NCI-H2081 treated with DMSO at 0.1 percent for 48 hours (cell line): ENCODE measurements at places on chromosomes 1 and 21.

GRCh38 chr1:87226341-87226760, 102.3 kb upstream of the LMO4 start:
- no peak for DNase-seq

DNA sequence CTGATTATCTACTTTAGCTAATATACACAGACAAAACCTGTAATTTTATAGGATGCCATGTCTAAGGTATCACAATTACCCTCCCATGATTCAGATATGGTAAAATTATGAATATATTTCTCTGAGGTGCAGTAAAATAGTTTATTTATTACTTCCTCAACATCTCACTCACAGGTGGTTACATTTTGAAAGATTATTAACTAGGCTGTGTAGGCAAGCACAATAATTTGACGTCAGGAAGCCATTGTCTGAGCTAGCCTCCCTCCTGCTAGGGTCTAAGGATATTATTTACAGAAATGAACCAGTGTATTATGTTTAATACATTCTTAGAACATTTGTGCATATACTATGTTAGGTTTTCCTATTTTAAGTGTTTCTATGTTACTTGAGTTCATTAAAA, 69.9 kb upstream of the ADGRL2 start:
- no peak for DNase-seq

GRCh38 chr1:182246783-182247182, 144.8 kb downstream of the GLUL start:
- no peak for DNase-seq

- no peak for DNase-seq
Observed at GRCh38 chr1:239126884-239127283, 259.5 kb upstream of the CHRM3 start.

- DNase-seq: no peak
Observed at GRCh38 chr1:54207287-54207686, 7.3 kb downstream of the MRPL37 start.
